ENCODE measurements at places on chromosomes 6 and 20.

- no peak for DNase-seq
- no peaks in the 10 kb centered on the region for H3K36me3 ChIP-seq
- H3K27me3 ChIP-seq = no peaks in the 10 kb centered on the region
- H3K4me3 ChIP-seq = no peak overlapping the region
- no peak overlapping the region for H3K27ac ChIP-seq
- H3K4me1 ChIP-seq = no peaks in the 10 kb centered on the region
Observed at GRCh38 chr6:168049277-168049676, 29.7 kb downstream of the FRMD1 start.

DNA sequence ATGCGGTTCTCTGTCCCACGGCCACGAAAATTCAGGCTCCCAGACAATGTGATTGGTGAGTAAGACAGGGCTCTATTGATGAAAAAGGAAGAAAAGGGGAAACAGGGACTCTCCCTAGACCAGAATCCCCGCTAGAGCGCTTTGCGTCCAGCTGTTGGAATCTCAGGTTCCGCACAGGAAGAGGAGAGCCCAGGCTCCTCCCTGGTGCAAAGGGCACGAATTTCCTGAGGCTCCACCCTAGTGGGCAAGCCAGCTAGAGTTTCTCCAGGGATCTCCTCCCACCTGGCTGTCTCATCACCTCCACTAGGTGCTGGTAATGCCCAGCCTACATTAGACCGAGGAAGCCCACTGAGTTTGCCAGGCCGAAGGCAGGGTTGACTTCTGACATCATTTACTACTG, 135.9 kb upstream of the SOX4 start:
- H3K27ac ChIP-seq = no peak overlapping the region
- no peaks in the 10 kb centered on the region for H3K36me3 ChIP-seq

DNA sequence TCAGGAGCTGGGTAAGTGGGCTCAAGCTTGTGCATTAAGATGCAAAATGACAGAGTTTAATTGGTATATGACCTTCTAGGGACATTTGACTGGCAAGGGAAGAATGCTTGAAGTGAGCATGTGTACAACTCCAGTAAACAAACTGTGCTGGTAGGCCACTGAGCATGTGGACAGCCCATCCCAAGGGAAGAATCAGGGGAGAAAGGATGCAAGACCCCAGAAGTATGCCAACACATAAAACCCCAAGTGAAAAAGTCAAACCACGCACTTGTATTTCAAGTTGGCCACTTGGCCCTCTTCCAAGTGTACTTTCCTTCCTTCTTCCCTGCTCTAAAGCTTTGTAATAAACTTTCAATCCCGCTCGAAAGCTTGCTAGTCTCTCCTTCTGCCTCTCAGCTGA, 10.4 kb upstream of the THBD start:
- no peaks in the 10 kb centered on the region for H3K36me3 ChIP-seq
- no peaks in the 10 kb centered on the region for H3K27me3 ChIP-seq
- H3K4me3 ChIP-seq = no peak overlapping the region
- H3K27ac ChIP-seq = no peak overlapping the region

DNA sequence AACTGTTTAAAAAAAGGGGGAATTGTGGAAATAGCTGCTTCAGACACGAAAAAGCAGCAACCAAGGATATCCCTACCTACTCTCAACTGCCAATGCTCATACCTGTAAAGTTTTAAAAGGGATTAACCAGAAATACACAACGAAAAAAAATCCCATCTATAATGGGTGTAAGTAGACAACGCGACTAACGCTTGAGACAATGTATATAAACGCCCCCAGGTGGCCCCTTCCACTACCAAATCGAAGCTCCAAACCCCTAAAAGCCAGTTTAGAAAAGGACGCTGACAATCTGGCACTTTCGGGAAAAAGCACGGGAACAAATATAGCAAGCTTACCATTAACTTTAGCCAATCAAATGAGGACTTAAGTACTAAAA, 94.5 kb upstream of the BTN3A2 start:
- H3K27me3 ChIP-seq = no peaks in the 10 kb centered on the region
- no peak for DNase-seq

GRCh38 chr20:5933802-5934436, 16.4 kb downstream of the TRMT6 start:
- no peaks in the 10 kb centered on the region for H3K27me3 ChIP-seq
- DNase-seq = no peak
- H3K36me3 ChIP-seq = no peaks in the 10 kb centered on the region
- no peak overlapping the region for H3K27ac ChIP-seq

DNA sequence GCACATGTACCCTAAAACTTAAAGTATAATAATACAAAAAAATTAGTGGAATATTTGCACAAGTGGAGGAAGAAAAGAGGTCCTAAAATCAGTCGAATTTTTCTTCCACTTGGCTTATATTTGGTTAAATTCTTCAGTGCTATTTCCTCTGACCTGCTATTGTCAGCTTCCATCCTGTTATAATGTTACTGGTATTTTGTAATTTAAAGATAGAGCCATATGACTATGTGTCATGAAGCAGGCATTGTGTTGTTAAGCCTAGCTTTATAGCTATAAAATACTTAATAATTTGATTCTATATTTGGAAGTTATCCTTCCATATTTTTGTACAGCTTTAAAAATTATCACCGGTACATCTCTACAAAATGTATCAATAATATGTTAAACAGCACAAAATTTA, 455.9 kb upstream of the MARCKS start:
- no peak for DNase-seq
- H3K27ac ChIP-seq = no peak overlapping the region
- no peaks in the 10 kb centered on the region for H3K4me1 ChIP-seq
- no peak overlapping the region for H3K4me3 ChIP-seq

DNA sequence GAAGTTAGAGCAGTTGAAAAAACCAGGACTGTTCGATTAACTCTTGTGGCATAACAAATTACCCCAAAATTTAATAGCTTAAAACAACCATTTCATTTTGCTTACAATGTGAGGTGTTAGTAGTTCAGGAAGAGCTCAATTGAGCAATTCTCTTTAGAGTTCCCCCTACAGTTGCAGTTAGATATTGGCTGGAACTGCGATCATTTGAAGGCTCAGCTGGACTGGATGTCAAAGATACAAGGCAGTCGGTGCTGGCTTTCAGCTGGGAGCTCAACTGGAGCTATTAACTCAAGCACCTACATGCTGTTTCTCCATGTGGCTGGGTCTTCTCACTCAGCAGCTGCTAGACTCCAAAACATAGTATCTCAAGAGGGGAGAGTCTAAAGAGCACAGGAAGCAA, 96.0 kb upstream of the LOC128125822 start:
- H3K36me3 ChIP-seq = no peaks in the 10 kb centered on the region
- H3K4me3 ChIP-seq = no peak overlapping the region
- no peak for DNase-seq
- H3K4me1 ChIP-seq = no peaks in the 10 kb centered on the region
- no peak overlapping the region for H3K27ac ChIP-seq

Data from CD4-positive, alpha-beta memory T cell (primary cell).